ENCODE measurements at places on chromosomes 2 and 18.
A peak's percentile ranks its signal among the peaks of the same experiment; 100 is the strongest.

DNA sequence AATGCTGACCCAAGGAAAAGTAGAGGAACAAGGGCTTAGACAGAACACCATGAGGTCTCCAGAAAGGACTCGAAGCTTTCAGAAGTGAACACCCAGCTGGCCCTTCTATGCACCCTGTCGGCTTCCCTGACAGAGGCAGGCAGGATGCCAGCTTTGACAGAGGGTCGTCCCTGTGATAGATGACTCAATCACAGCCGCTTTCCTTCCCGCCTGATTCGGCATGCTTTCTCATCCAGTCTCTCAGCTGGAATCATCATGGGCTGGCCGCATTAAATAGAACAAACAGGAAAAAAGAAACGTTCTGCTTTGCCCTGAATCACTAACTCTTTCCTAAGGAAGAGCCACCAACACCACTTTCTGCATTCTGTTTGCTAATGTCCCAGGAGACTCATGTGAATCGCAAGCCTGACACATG is 140.3 kb upstream of the RAB12 start:
- no peak for DNase-seq

DNA sequence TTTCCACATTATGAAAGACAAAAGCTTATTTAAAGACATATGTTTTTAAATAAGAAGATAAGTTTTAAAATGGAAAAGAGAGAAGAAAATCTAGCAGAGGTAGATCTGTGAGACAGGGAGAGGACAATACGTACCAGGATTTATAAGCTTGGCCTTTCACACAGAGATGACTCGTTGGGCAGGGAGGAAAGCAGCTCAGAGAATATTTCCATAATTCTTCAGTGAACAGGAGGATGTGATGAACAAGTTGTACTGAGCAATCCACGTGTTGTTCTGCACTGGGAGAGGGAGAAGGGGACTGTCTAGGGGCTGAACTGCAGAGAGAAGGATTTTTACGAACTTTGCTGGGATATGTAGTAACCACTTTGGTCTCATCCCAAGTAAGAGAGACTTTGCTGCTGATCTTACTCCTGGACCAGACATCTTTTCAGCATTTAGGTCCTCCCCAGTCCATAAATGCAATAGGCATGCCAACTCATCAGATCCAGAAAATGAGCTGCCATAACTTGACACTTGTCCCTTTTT is 162.5 kb upstream of the SETBP1 start:
- no peak for DNase-seq

GRCh38 chr2:111117598-111118480 is 2.9 kb upstream of the BCL2L11 start:
- DNase-seq = peak; percentile 64

- DNase-seq = peak; percentile 81
Observed at GRCh38 chr2:121707920-121708361, 28.7 kb downstream of the NIFK start.

- no peak for DNase-seq
Observed at GRCh38 chr2:25320077-25320476, 21.6 kb downstream of the DNMT3A start.

GRCh38 chr2:147789720-147790119 is 55.1 kb upstream of the ACVR2A start:
- DNase-seq = no peak

- DNase-seq = peak; percentile 64
Observed at GRCh38 chr18:44651478-44651877, 29.2 kb upstream of the SETBP1 start.

DNA sequence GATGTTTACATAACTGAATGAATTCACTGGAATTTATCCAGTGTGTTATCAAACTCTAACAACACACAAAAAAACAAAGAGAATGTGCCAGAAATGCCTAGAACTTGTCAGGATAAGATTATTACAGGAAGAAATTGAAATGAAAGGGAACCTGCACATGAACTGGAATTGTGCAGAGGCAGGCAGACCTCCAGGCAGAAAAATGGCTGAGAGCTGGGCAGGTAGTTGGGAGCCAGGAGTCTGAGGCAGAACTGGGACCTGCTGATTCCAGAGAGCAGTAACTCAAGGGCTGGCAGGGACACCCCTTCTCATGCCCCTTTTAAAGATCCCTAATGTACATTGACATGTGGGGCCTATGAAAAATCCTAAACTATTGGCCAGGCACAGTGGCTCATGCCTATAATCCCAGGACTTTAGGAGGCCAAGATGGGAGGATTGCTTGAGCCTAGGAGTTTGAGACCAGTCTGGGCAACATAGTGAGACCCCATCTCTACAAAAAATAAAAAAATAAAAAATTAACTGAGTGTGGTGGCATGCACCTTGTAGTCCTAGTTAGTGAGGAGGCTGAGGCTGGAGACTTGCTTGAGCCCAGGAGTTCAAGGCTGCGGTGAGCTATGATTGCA is 674 bp upstream of the SP110 start:
- DNase-seq = no peak

GRCh38 chr2:219571311-219572236 is at the start of gene OBSL1:
OBSL1 (minus strand) TSS chr2:219571539; CDS start chr2:219571232, 307 bp downstream.
- peak; percentile 69 for DNase-seq

DNA sequence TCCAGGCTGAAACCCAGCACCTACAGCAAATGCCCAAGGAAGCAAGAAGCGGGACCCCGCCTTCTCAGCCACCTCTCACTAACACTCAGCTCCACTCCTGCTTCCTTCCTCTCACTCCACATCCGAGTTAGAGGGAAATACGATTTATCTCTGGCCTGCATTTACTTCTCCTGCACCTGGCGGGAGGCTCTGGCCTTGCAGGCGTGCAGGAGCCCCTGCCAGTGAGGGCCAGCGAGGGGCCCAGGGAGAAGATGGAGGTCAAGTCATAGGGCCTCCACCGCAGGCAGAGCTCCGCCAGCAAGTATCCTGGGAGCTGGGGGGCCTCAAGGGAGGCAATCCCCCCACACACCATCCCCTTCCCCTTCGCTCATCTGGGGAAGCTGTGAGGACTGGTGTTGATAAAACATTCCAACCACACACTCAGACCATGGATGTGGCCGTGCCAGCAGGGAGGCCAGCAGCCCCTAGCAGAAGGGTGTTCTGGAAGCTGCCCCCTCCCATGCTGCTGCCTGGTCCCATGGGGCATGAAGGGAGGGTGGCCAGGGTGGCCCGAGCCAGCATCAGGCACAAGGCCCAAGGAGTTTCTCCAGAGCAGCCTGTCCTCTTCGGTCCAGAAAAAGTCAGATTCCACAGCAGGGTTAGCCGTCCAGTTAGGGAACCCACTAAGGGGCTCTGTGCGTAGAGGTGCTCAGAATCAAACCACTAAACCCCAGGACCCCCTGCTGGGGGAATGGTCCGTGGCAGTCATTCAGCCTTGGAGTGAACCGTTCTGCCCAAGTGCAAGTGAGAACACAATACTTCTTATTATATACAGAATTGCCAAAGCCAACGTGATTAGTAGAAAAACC is 91.2 kb downstream of the HDAC4 start:
- no peak for DNase-seq

DNA sequence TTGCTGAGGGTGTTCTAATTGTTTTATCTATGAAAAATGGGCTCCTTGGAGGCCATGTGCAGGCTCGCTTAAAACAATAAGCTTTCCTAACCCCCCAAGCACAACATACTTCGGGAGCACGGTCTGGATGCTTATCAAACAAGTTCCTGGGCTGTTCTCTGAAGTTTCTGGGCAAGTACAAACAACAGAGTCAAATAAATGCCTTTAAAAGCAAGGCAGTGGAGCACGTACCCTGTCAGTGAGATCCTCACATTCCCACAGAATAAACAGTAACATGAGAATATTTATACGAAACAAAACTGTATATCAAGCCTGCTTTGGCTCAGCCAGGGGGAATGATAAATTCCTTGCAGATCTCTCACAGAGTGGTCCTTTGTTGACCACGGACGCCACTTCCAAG is 44.8 kb downstream of the FTCDNL1 start:
- DNase-seq = no peak

Data from ACHN (cell line).